Hindlimb muscle (tissue), 1 donor: ENCODE measurements at places on chromosomes 5 and 9. TPM values are rescaled to one million over a fixed set of nuclear protein-coding genes. Genes with fewer than 3 reads are reported as not detected.

- DNase-seq: no peak
Observed at GRCh38 chr5:88452820-88453219, 184.2 kb upstream of the TMEM161B start.

NDUFS6 gene
- 69.9 TPM for polyA plus RNA-seq

PCDHB4 gene
- polyA plus RNA-seq: 3.1 TPM

GRCh38 chr5:179143446-179143845 is 83.3 kb downstream of the ZNF354C start:
- DNase-seq: no peak

ZNF189 gene
- 19.8 TPM for polyA plus RNA-seq
